Hippocampal formation (tissue), 2 donors: ENCODE measurements at places on chromosomes 16 and 17.
A peak's percentile ranks its signal among the peaks of the same experiment; 100 is the strongest.

DNA sequence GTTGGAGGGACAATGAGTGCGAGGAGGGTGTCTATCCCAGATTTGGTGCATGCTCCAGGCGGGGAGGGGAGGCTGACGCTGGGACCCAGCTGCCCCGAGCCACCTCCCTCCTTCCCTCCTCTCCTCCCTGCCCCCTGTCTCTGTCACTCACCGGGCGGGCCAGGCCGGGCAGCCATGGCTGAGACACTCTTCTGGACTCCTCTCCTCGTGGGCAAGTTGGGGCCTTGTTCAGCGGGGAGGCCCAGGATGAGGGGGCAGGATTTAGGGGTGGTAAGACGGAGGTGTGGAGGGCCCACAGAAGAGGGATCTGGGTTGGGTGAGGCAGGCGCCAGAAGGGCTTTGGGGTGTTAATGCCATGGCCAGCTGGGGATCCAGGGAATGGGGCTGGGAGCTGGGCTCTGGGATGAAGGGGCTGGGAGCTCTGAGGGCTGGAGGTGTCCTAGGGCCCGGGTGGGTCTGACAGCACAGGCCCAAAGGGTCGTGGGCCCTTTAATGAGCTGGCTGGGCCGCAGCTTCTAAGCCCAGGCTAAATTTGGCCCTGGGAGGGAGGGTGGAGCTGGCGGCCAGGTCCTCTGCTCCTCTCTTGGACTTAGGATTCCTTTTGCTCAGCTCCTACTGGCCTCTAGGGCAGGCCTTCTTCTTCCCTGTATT, at the start of gene SGCA:
SGCA (plus strand) TSS at position 139 of the 651 bp plus-strand sequence; CDS start at position 175, 36 bp downstream.
- no peak for DNase-seq

DNA sequence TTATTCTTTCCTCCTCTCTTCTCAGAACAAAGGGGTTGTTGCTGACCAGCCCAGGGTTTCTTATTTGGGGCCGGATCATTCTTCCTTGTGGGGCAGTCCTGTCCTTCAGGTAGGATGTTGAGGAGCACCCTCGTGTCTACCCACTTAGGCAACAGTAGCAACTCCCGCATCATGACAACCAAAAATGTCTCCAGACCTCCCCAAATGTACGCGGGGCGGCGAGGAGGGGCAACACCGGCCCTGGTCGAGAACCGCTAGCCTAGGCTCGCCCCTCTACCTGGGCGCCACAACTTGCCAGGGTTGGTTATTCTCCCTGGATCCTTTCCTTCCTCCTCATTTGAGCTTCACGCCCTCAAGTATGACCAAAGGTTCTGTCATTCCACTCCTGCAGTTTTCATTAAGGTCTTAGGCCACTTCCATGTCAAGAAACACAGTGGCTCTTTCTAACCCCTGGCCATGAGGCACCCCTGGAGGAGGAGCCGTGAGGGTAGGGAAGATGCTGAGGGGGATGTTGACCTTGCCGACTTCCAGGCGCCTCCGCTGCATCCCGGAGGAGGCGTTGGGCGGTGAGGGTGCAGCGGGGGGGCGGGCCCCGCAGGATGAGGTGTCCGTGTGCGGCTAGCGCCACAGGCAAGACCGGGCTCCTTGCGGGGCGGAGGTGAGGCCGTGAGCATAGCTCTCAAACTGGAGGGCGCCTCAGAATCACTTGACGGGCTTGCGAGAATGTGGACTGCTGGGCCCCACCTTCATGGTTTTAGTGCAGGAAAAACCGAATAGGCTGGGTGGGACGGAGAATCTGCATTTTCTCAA, 712 bp upstream of the SPECC1 start:
- peak; percentile 64 for DNase-seq

DNA sequence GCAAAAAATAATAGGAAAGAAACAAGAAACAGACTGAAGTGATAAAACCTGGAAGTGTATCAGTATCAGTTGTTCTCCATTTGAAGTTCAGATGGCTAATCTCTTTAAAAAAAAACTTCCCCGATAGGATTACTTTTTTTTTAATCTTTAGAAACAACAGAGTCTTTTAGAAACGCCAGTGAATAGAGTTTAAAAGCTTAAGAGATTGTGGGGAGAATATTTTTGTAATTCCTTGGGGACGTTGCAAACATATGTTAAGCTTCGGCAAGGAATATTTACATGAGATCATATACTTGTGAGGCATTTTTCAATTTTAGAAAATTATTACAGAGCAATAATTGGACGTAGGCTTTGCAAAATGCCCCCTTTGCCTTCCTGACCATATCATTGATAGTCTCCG, 13.2 kb downstream of the MAF start:
- no peak for DNase-seq

- no peak for DNase-seq
Measured at GRCh38 chr17:34850023-34850422, 111.2 kb downstream of the CCT6B start.

GRCh38 chr16:78785218-78785617, 685.8 kb downstream of the WWOX start:
- no peak for DNase-seq

DNA sequence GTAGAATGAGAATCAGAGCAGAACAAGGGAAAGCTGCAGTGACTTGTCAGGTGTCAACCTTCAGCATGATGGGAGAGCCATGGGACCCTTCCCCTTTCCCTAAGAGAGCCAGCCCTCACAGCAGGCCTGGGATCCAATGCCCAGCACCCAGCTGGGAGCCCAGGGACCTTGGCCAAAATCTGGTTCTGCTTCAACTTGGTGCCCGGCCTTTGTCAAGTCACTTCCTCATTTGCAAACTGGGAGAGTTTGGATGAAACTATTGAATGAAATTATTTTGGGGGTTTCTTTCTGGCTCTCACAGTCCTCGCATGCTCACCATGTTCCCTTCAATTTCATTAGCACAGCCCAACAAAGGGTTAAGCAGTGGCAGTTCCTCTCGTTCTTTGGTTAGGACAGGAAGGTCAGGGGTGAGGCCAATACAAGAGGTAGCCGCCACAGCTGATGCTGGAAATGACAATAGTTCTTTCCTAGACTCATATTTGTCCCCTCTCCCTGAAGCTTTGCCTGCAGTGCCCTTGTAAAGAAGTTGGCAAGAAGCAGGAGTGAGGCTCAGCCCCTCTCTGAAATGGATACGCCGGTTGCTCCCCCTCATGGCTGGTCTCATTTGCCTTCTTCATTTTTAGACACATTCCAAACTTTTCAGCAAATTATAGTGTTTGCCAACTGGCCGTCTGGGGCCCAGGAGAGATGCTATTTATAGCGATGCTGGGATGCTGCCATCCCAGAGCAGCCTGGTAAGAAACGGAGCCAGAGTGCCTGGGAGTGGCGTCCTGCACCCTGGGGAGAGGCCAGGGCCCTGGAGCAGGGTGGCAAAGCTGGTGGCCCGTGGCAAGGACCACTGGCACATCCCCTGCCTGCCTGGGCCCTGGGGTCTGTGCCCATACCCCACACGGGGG, 34.5 kb upstream of the MEOX1 start:
- DNase-seq = no peak

- DNase-seq = no peak
Measured at GRCh38 chr16:68417711-68418301, 30.5 kb downstream of the SMPD3 start.

- no peak for DNase-seq
Measured at GRCh38 chr17:59561042-59561441, 4.4 kb upstream of the DHX40 start.

DNA sequence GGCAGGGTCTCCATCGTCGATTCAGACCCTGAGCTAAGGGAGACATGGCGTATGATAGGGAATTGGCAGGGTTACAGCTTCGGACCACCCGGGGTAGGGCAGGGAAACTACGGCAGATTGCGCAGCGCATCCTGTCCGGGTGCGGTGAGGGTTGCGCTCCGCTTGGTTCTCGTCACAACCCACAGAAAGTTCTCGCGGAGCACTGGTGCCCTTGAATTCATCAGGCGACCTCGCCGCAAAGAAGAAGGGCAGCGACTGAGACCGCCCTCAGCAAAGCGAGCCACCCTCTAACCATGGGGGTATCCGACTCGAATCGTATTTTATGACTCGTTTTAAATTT, 1.2 kb downstream of the HS3ST3B1 start:
- DNase-seq = no peak

GRCh38 chr16:16178455-16179162, 44.7 kb downstream of the ABCC6 start:
- DNase-seq = no peak

DNA sequence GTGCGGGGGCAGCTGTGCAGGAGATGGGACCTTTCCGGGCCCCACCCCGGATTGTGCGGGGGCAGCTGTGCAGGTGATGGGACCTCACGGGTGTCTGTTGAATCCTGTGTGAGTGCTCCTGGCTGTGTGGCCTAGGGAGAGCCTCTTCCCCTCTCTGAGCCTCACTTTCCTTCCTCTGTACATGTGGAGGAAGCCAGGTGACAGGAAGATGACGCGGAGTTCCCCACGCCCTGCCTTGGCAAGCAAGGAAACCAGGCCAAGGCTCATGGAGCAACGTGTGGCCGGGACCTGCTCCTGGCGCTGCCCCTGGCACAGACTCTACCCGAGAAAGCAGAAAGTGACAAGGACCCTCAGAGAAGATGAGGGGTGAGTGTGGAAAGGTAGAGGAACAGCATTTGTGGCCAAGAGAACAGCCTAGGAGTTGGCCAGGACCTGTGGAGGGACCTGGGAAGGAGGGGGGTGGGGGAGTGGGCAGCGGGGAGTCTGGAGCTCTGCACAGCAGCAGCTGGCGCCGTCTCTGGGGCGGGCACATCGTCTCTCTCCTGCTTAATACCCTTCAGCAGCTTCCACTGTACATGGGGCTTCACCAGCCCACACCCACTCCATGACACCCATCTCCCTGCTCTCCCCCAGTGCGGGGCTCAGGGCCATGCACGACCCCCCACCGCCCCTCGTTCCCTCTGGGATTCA, 38.4 kb upstream of the PABPN1L start:
- no peak for DNase-seq

DNA sequence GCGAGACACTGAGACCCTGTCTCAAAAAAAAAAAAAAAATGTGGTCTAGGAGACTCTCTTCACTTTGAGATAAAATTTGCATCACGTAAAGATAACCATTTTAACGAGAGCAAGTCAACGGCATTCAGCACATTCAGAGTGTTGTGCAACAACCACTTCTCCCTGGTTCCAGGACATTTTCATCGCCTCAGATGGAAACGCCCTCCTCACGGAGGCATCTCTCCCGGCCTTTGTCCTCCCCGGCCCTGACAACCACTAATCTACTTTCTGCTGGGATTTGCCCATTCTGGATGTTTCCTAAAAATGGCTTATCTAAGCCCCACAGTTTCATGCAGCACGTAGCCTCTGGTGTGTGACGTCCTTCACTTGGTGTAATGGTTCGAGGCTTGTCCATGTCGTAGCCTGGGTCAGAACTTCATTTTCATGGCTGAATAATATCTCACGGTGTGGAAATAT, 6.4 kb upstream of the NPRL3 start:
- DNase-seq = no peak

GRCh38 chr16:86667035-86667434, 88.7 kb downstream of the FOXL1 start:
- DNase-seq = no peak

GRCh38 chr17:67526700-67527099, 149.6 kb downstream of the PITPNC1 start:
- DNase-seq = no peak

DNA sequence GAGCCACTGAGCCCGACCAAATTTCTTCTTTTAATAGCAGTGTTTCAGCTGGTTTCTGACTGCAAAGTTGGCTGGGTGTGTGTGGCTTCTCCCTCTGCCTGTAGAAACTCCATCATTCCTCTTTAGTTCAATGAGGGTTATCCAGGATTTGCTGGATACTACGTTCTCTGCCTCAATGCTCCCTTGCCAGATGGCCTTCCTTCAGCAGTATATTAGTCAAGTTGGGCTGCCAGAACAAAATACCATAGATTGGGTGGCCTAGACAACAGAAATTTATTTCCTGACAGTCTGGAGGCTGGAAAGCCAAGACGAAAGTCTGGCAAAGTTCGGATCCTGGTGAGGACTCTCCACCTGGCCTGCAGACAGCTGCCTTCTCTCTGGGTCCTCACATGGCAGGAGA, 103.7 kb downstream of the NOG start:
- no peak for DNase-seq

DNA sequence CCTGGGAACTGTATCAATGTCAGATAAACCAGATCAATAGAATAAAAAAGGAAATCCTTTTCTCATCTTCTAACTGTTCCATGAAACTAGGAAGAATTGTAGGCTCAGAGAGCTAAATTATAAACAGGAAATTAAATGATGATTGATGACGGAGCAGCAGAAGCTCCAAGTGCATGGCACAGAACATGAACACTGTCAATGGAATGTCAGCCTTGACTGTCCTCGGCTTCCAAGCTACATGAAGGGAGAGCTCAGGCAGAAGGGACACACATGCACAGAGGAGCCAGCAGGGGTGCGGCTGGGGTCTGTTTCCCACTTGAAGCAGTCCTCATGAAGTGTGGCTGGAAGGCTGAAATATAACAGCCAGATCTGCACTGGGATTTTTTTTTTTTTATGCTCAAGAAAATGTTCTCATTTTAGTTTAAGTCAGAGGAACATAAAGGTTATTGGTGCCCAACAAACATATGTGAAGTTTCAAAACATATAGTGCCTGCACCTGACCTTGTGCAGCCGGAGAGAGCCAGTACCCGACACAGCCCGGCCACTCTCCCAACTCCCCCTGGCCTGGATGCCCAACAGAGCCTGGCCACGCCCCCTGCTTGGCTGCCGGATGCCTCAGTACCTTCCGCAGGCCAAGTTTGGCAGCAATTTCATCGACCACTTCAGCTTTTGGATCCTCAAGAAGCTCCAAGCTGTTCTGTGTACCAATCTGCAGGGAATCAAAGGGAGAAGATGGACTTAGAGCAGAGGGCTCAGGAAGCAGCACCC, 37.0 kb downstream of the NPLOC4 start:
- no peak for DNase-seq

- no peak for DNase-seq
Measured at GRCh38 chr17:59401725-59402124, 70.3 kb downstream of the YPEL2 start.

DNA sequence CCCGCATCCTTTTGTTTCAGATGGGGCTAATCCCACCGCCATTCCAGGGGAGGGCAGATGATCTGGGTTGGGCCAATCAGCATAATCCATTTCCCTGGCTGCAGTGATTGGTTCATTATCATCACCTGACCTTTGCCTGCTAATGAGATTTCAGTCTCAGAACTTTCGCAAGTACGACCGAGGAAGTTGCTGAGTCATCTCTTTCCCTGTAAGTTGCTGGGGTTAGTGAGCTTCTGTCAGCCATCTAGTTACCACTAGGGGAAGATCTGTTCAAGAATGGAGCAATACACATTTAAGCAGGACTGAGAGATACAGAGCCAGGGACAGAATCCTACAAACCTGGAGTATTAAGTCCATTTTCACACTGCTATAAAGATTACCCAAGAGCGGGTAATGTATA, 65.3 kb upstream of the NUDT7 start:
- no peak for DNase-seq

GRCh38 chr16:64977206-64977920, 144.5 kb downstream of the CDH11 start:
- no peak for DNase-seq

- DNase-seq = no peak
Measured at GRCh38 chr16:89502081-89502843, 5.9 kb upstream of the SPG7 start.

DNA sequence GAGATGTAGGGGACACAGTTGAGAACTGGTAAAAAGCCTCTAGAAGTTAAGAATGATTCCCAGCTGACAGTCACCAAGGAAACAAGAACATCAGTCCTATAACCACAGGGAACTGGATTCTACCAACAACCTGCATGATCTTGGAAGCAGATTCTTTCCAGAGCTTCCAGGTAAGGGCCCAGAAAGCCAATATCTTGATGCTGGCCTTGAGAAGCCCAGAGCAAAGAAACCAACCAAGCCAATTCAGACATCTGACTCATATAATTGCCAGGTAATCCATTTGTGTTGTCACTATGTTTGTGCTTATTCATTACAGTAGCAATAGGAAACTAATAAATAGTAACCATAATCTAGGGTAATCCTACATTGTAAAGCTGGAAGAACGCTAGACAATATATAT, 81.6 kb downstream of the CACNG1 start:
- no peak for DNase-seq
